ENCODE measurements at places on chromosomes 2 and 18.

DNA sequence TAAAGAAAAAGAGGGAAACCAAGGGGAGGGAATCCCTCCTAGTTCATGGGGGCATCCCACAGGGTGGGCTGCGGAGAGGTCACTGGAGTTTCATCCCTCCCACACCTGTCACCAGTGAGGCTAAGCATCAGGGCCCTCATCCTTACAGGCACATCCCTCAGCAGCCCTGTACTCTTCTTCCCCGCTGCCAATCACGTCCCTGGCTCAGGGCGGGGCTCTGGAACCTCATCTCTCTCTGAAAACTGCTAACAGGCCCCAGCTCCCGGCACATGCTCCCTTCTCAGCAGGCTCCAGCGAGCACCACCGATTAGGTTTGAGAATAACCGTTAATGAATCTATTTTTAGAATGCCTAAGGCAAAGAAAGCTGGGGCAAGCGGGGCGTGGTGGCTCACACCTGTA is 13.0 kb downstream of the UXS1 start:
- DNase-seq = no peak

DNA sequence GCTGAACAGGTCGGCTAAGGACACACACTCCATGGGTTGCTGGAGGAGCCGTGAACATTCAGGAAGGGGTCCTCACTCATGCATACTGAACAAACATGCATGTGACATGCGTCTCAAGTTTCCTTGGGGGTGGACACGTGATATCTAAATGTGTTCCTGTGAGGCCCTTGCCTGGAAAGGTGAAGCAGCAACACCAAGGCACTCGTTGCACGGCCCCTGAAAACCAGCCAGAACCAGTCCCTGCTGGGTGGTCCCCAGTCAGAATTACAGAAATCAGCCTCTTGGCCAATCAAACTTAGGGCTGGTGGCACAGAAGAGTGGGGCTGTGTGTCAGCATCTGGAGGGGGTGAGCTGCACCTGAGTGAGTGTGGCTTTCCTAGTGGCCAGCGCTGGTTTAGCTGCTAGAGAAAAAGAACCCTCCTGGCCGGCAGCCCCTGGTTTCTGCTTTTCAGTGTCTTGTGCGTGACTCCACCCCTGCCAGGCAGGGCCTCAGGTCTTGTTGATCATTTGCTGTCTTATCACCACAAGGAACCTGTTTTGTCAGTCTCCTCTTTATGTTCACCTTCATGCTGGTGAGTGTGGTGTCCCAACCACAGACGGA is 3.2 kb upstream of the AQP12B start:
- DNase-seq = no peak

DNA sequence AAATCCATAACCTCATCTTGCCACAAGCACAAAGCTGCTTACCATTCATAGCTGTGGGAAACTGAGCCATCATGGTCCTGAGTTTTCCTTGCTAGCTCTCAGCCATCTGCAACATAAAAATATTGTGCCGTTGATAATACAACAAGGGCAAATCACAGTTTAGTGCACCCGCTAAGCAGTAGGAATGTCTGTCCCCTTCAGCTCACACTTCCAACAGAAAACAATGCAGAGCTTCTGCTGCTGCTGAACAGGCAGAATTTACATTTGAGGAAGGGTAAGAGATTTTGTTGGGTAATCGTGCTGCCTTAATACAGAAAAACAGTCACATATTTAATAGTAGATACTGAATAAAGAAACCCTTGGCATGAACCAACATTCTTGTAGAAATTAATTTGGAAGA is 32.3 kb downstream of the ITSN2 start:
- no peak for DNase-seq

DNA sequence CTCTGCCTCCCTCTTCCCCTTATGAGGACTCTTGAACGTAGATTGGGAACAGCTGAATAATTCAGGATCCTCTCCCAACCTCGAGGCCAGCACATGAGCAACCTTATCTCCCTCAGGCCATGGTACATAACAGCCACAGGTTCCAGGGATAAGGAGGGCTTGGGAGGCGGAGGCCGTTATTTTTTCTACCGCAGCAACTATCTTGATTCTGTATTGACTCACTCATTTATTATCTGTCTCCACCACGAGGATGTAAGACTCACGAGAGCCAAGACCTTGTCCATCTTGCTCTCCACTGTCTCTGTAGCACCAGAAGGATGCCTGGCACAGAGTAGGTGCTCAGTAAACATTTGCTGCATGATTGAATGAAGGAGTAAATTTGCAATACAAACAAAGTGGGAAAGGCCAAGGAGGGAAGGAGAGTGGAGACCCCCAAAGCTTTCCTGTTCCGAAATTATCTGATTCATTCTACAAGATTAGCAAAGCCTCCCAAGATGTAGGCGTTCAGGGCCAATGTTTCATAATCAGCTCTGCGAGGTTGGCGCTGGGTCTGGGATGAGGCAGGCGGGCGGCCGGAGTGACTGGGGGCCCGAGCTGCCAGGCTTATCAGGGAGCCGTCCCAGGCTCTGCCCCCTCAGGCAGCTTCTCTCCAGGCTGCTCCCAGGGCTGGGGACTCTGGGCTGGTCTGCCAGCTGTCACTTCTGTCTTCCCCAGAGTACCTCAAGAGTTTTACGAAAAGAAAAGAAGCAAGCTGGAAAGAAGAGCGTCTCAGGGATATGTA is 31.6 kb downstream of the INPP5D start:
- DNase-seq = no peak

DNA sequence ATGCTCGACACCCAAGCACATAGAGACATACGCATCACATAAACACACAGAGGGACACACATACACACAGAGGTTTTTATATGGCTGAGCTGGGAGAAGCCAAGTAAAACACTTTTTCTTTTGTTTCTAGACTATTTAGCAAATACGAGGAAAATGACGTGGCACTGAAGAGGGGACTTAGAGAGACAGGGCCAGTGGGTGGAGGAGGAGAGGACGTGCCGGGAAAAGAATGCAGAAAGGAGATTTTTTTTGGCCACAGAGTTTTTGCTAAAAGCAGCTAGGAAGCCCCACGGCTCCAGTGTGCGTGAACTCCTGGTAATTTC is 168.5 kb upstream of the KLF7 start:
- DNase-seq = no peak

- no peak for DNase-seq
Observed at GRCh38 chr18:11817229-11817628, 34.0 kb upstream of the CHMP1B start.

GRCh38 chr2:150101947-150102346 is 385.5 kb downstream of the RND3 start:
- DNase-seq = no peak

DNA sequence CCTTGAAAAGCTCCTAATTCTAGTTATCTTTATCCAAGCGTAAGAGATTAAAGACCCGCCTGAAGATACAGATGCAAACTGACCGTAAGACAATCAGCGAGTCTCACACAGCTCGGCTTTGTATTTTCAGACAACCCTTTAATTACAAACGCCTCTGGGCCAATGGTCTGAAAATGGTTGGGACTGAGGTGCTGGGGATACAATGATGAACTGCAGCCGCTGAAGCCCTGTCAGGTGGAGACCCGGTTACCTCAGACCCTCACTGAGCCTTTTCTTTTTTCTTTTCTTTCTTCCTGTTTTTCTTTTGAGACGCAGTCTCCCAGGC is 715 bp upstream of the CFAP36 start:
- DNase-seq = peak; percentile 24
